ENCODE measurements at places on chromosomes 3 and 15.

GRCh38 chr3:54830658-54831057 is 97.2 kb downstream of the LRTM1 start:
- DNase-seq, result no peak
- H3K4me1 ChIP-seq, result no peaks in the 10 kb centered on the region
- no peaks in the 10 kb centered on the region for H3K27me3 ChIP-seq
- H3K4me3 ChIP-seq, result no peak overlapping the region

- no peaks in the 10 kb centered on the region for H3K27me3 ChIP-seq
- no peak overlapping the region for H3K27ac ChIP-seq
- no peaks in the 10 kb centered on the region for H3K36me3 ChIP-seq
- H3K4me1 ChIP-seq, result no peaks in the 10 kb centered on the region
- no peak for DNase-seq
- no peak overlapping the region for H3K4me3 ChIP-seq
These were observed 919.6 kb upstream of the EPHA6 start for GRCh38 chr3:95894820-95895219.

DNA sequence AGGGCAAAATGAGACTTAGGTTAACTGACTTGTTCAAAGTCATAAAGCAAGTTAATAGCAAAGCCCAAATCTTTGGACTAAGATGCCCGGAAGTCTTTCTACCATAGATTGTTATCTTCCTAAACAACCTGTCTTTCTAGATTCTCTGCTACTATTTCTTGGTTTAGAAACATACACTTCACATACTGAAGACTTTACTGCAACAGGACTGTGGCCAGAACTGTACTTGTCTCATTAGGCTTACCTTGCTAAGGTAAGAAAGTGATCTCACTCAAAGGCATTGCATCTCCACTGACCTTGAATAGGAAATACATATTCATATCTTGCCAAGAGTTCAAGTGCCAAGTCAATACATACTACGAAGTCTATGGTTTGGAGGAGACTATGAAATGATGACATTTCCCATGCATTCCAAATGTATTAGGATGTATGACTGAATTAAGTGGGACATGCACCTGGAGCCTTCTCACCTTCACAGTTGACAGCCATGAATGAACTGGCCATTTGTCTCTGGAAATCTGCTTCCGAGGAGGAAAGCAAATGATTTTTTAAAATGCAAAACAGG is 5.0 kb downstream of the ZDHHC3 start:
- H3K27me3 ChIP-seq, result no peaks in the 10 kb centered on the region
- H3K36me3 ChIP-seq, result no peaks in the 10 kb centered on the region
- no peak for DNase-seq
- H3K4me3 ChIP-seq, result no peak overlapping the region

- H3K27me3 ChIP-seq, result no peaks in the 10 kb centered on the region
- DNase-seq, result no peak
- no peak overlapping the region for H3K27ac ChIP-seq
- H3K4me3 ChIP-seq, result no peak overlapping the region
These were observed 65.6 kb downstream of the SUMF1 start for GRCh38 chr3:4401441-4401840.

GRCh38 chr3:172713316-172713715 is 2.4 kb upstream of the NCEH1 start:
- H3K27me3 ChIP-seq, result no peaks in the 10 kb centered on the region
- H3K27ac ChIP-seq, result no peak overlapping the region
- no peaks in the 10 kb centered on the region for H3K36me3 ChIP-seq
- H3K4me3 ChIP-seq, result no peak overlapping the region
- DNase-seq, result no peak
